Cortex of kidney (tissue), 1 donor: ENCODE measurements at places on chromosomes 12 and 14.

- no peak for DNase-seq
These were observed 891.1 kb downstream of the TMEM121 start for GRCh38 chr14:106417224-106418049.

- no peak for DNase-seq
These were observed 1.7 kb upstream of the CCND2 start for GRCh38 chr12:4271717-4272423.

GRCh38 chr14:90455100-90455571, 58.3 kb downstream of the CALM1 start:
- no peak for DNase-seq

GRCh38 chr14:81231540-81231939, 10.8 kb upstream of the GTF2A1 start:
- DNase-seq, result no peak

GRCh38 chr12:22180705-22181104, 134.7 kb downstream of the CMAS start:
- no peak for DNase-seq

DNA sequence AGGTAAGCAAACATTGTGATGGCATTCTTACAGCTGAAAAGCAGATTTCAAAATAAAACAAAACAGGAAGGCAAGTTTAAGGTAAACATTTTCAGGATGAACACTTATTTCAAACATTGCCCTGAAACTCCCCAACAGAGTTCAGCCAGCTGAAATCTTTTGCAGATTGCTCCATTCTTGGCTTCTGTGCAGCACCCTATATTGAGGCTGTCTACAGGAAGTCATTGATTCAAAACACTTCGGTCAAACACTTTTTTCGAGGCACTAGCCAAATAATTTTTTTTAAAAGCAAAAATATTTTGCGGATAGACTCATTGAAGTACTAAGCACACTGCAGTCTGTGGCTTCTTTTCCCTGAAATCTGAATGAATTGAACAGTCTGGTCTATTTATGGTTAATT, 318.1 kb upstream of the PDE3A start:
- DNase-seq, result no peak

- DNase-seq, result no peak
These were observed 175.2 kb upstream of the HMGA2 start for GRCh38 chr12:65649126-65649525.

GRCh38 chr12:6825398-6826124, 2.6 kb upstream of the P3H3 start:
- no peak for DNase-seq

GRCh38 chr12:98422359-98422758, 93.0 kb upstream of the TMPO start:
- DNase-seq, result no peak

- DNase-seq, result no peak
These were observed 210.1 kb downstream of the SLC41A2 start for GRCh38 chr12:104747955-104748354.

DNA sequence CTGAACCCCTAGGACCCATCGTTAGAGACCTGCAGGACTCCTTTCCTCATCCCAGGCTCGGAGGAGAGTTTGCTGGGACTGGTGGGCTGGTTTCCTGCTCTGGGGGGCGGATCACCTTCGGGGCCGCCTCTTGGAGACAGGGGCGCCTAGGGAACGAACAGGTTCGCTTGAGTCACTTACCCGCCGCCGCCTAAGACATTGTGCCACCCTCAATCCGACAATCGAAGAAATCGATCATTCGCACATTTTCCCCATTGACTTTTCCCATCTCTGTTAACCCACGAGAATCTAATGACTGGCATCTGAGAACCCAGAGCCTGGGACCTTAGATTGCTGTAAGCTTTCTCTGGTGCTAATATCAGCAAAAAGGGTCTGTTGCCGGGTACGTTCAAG, 322 bp downstream of the SLC39A9 start:
- DNase-seq, result no peak

GRCh38 chr14:92964124-92965109, 41.5 kb downstream of the CHGA start:
- DNase-seq, result no peak

GRCh38 chr12:114820796-114821195, 136.8 kb upstream of the TBX3 start:
- DNase-seq, result no peak

DNA sequence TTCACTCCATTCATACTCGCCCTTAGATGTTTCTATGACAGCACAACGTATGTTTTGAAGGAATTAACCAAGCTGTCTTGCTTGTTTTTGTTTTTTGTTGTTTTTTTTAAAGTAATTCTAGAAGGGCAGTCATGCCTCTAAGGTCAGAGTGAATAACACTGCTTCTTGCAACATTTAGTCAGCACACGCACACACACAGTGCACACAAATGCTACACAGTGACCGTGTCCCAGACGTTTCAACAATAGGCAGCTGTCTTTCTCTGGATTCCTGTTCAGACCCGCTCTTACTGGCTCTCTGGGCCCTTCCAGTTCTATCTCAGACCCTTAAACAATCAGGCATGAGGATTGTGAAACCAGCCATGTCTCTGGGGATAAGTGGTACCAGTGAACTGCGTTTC, 351.0 kb upstream of the FKBP4 start:
- no peak for DNase-seq

DNA sequence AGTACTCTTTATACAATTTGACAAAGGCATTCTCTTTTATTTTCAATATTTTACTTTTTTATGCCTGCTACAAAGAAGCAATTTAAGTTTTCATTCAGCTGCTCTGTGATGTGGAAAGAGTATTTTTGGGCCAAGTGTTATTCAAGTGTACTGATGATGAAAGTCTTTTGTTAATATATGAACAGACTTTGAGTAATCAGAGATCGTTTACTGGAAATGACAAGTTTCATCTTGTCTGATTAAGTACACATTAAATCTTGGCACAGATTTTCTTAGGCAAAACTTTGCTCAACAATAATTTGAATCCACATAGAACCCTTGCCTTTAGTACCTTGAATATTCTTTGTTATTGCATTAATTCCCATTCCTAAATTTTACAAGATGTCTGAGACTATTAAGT, 13.3 kb upstream of the PZP start:
- DNase-seq, result no peak

DNA sequence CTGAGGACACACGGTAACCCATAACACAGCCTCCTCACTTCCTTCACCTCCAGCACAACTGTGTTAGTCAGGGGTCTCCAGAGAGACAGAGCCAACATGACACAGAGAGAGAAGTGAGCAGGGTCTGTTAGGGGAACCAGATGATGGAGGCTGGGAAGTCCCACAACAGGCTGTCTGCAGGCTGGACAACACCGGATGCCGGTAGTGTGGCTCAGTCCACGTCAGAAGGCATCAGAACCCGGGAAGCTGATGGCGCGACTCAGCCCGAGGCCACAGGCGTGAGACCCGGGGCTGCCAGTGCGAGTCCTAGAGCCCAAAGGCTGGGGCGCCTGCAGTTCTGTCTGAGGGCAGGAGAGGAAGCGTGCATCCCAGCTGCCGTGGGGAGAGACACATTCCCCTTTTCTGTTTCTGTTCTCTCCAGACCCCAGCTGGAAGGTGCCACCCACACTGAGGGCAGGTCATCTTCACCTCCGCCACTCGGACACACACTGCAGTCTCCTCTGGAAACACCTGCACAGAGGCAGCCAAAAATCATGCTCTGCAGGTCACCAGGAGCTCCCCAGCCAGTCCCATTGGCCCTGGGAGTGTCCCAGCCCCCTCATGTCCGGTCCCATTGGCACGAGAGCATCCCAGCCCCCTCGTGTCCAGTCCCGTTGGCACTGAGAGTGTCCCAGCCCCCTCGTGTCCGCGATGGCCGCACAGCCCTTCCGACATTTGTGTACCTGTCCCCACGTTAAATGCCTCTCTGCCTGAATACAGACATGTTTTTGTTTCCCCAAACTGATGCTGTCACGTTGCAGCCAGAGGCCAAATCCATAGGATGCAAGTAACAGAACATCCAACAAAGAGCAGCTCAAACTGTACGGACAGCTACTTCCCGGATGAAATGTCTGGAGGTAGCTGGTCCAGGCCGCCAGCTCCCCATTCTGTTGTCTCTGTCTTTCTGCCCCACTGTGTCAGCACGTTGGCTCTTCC, 7.9 kb upstream of the FBRSL1 start:
- DNase-seq, result no peak

DNA sequence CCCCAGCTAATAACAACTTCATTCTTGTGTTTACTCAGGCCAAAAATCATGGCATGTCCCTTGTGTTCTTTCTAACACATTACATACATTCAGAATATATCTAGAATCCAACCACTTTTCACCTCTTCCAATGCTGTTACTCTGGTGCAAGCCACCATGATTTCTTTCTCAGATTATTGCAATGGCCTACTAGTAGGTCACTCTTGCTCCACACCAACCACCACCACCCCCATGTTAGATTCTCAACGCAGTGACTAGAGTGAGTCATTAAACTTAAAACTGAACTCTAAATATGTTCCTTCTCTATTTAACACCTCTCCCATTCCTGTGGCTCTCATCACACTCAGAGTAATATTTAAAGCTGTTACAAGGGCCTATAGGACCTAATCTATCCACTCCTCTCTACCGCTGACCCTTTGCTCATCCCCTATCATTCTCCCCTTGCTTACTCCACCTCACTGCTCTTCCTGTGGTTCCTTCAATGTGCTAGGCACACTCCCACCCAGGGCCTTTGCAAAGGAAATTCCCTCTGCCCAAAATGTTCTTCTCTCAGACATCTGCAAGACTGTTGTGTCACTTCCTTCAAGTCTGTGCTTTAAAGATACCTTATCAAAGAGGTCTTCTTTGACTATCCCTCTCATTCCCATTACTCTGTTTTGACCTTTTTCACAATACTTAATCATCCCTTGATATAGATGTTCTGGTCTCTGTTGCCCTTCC, 6.6 kb downstream of the RTN1 start:
- no peak for DNase-seq
